CD4-positive, alpha-beta T cell treated with Interleukin-17A for 4 hours (primary cell): ENCODE measurements at places on chromosomes 1 and 21.

DNA sequence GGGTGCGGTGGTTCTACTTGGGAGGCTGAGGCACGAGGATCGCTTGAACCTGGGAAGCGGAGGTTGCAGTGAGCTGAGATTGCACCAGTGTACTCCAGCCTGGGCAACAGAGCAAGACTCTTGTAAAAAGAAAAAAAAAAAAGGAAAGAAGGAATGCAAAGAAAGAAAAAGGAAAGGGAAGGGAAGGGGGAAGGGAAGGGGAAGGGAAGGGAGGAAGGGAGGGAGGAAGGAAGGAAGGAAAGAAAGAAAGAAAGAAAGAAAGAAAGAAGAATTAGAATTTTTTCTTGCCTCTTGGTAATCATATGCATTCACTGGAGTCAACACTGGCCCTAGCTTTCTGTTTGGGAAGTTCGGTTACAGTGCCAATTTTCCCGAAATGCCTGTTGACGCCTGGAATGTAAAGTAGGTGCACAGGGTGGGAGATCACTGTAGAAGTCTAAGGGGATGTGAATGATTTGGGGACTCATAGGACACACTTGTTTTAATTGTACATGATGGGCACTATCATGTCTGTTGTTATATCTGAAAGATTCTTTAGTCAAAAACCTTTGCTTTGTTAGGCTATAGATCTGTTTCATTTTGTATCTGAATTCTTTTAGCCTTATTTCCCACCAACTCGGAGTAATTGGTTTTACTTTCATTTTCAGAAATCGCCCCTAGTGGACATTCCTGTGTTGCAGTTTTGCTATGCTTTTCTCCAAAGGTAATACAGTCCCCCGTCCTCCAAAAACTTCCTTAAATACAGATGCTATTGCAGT, 59.8 kb upstream of the MORC3 start:
- peak; percentile 68 for DNase-seq

DNA sequence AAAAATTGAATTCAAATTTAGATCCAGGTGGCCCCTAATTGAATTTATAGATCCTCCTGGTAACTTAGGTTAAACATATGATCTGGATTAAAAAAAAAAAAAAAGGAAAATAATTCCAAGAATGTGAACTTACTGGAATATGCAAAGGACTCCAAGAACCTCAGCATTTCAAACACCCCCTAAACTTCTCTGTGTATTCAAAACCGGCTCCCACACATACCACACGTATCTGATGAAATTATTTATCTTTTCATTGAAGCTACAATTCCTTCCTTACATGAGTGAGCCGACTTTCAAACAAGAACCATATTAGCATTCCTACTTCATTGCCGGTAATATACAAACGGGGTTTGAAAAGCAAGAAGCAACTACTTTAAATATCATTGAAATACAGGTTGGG, 61.4 kb upstream of the FMN2 start:
- DNase-seq = no peak

DNA sequence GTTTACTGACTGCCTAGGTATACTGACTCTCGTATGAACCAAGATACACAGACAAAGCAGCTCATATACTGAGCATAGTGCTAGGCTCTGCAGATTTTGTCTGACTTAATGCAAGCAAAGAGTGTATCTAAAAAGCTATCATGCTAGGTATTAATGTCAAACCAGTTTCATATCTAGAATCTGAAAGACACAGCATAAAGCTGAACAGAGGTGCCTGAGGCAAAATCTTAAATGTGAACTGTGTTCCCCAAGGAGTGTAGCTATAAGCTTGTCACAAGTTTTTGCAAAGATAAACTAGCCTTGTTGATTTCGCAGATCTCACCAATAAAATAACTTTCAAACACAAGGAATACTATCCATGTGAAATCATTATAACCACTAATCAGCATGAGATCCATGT, 18.1 kb downstream of the JAK1 start:
- no peak for DNase-seq

GRCh38 chr1:23422941-23423340, 1.6 kb downstream of the TCEA3 start:
- DNase-seq = peak; percentile 19

DNA sequence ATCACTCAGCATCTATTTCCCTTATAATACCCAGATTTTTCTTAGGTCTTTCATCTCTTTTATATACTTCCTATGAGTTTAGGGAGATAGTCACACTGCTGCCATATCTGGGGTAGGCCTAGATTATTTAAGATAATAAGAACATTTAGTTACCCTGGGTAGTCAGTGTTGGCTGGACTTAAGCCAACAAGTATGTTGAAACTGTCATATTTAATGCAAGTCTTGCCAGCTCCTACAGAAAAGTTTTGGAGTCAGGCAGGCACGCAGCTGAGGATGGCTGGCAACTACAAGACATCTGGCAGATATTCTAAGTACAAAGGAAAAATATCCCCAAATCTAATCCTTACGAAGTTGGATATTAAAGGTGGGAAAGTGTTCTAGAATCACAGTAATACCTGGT, 19.2 kb upstream of the DEPDC1 start:
- DNase-seq = no peak

GRCh38 chr1:112826217-112826944, 111.2 kb upstream of the PPM1J start:
- no peak for DNase-seq

DNA sequence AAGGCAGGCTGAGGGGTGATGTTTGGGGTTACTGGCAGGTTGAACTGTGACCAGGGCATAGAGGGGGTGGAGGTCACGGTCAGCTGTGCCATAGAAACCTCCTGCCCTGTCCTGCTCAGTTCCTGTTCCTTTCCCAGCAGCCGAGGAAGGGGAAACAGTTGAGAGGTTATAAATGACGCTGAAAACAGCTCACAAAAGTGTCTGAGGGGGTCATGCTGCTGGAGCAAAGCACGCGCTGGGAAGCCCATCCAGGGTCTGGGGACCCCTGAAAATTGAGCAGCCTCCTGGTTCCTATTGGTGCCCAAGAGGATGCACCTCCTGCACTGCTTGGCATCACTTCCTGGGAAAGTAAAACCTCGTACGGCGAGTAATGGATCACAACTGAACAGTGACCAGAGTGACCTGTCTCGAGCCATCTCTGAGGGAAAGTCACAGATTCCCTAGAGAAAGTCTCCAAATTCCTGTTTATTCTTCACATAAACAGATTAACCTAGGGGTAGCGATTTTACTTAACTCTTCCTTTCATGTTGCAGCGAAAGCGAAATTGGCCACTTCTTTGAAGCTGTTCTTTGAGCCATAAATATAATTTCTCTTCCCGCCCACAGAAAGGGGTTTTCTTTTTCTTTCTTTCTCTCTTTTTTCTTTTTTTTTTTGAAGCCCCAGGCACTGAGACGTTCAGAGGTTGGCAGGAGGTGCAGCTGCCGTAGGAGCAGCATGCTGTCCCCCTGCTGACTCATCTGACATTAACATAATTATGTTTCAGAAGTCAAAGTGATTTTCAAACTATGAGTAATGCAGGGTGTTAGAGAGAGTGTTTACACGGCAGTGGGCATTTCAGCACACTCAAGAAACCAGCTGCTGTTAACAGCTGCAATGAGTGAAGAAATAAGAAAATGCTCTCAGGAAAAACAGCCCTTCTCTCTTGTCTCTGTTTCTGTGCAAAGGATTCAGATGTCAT, 41.8 kb upstream of the ATF3 start:
- DNase-seq = peak; percentile 72

GRCh38 chr1:37009521-37009920, 24.8 kb downstream of the GRIK3 start:
- DNase-seq = no peak

- DNase-seq = no peak
These were observed 23.9 kb upstream of the CYYR1 start for GRCh38 chr21:26597031-26597430.

- DNase-seq = no peak
These were observed 90.0 kb downstream of the GLUL start for GRCh38 chr1:182301467-182302198.

- DNase-seq = no peak
These were observed 251.5 kb downstream of the SIPA1L2 start for GRCh38 chr1:232378266-232379062.

GRCh38 chr21:38809198-38809878, 3.6 kb downstream of the ETS2 start:
- no peak for DNase-seq

- no peak for DNase-seq
These were observed 50.0 kb downstream of the SLC37A1 start for GRCh38 chr21:42563686-42564085.

- DNase-seq = no peak
These were observed 38.8 kb upstream of the TBX15 start for GRCh38 chr1:119026956-119027355.

DNA sequence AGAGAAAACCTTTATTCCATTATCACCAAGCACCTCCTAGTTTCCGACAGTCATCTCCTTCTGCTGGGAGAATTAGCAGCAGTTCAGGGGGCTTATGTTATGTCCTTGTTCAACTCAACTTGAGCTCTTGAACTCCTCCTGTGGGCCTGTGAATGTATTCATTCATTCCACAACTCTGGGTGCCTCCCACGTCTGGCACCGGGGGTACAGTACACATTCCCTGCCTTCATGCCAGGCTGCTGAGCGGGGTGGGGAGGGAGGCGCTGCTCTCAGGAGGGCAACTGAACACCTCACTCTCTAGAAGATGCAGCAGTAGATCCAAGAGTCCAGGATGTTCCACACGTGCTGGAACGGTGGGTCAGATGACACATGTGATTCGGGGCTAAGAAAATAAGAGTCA, 4.3 kb upstream of the MX2 start:
- DNase-seq = no peak
